ENCODE measurements at places on chromosomes 4 and X.

DNA sequence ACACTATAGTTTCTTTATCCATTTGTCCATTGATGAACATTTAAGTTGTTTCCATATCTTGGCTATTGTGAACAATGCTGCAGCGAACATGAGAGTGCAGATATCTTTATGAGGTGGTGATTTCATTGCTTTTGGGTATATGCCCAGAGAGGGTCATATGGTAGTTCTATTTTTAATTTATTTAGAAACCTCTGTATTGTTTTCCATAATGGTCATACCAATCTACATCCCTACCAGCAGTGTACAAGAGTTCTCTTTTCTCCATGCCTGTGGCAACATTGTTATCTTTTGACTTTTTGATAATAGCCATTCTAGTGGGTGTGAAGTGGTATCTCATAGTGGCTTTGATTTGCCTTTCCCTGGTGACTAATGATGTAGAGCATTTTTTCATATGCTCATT is 48.8 kb downstream of the EDA start:
- H3K36me3 ChIP-seq: no peaks in the 10 kb centered on the region
- H3K27me3 ChIP-seq: no peaks in the 10 kb centered on the region
- no peak for DNase-seq
- H3K4me1 ChIP-seq: no peaks in the 10 kb centered on the region
- no peak overlapping the region for H3K4me3 ChIP-seq

GRCh38 chr4:19888587-19888986 is 363.1 kb upstream of the SLIT2 start:
- no peaks in the 10 kb centered on the region for H3K4me1 ChIP-seq
- no peak for DNase-seq
- no peaks in the 10 kb centered on the region for H3K27me3 ChIP-seq
- no peak overlapping the region for H3K4me3 ChIP-seq
- H3K36me3 ChIP-seq: no peaks in the 10 kb centered on the region
- no peak overlapping the region for H3K27ac ChIP-seq

DNA sequence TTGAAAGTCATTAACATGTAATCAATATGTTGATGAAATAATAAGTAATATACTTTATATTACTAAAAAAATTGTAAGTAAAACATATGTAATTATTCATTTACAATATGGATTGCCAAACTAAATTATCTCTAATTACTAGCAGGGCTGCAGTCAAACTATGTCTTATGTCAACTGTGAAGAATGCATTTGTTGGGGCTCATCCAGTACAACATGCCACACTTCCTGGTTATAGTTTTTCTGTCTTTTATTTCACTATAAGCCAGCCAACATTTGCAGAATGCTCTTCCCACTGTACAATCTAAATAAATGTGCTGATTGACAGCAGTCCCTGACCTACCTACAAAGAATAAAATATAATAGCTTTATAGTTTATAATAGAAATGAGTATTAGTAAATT is 975.4 kb upstream of the NDST4 start:
- no peaks in the 10 kb centered on the region for H3K4me1 ChIP-seq
- H3K4me3 ChIP-seq: no peak overlapping the region
- DNase-seq: no peak
- H3K27me3 ChIP-seq: no peaks in the 10 kb centered on the region
- no peaks in the 10 kb centered on the region for H3K36me3 ChIP-seq

- peaks cover 15% of the 10 kb centered on the region for H3K4me1 ChIP-seq
- peaks cover 6% of the 10 kb centered on the region for H3K36me3 ChIP-seq
- no peak overlapping the region for H3K4me3 ChIP-seq
- H3K27me3 ChIP-seq: no peaks in the 10 kb centered on the region
- H3K27ac ChIP-seq: no peak overlapping the region
Observed at GRCh38 chr4:114077610-114078009, 98.2 kb upstream of the ARSJ start.

- H3K4me1 ChIP-seq: no peaks in the 10 kb centered on the region
- no peak for DNase-seq
- H3K27ac ChIP-seq: no peak overlapping the region
- H3K4me3 ChIP-seq: no peak overlapping the region
- peaks cover 68% of the 10 kb centered on the region for H3K27me3 ChIP-seq
Observed at GRCh38 chr4:5958199-5958735, 60.0 kb downstream of the C4orf50 start.

DNA sequence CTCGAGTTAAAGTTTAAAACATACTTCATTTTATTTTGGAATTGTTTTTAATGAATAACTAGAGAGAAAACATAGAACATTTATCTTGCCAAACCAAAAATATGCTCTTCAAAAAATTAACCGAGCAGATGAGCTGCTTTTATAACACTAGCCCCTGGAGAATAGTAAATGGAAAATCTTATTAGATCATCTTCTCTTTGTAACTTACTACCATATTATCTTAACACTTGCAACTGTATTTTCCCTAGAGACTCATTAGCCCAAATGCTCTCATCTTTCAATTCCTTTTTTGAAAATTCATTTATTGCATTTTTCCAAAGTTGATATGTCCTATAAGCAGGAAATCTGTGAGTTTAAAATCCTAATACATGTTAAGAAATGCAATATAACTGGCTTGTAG is 143.3 kb downstream of the CAMK2D start:
- H3K27me3 ChIP-seq: no peaks in the 10 kb centered on the region
- peaks cover 23% of the 10 kb centered on the region for H3K4me1 ChIP-seq
- H3K36me3 ChIP-seq: peaks cover 2% of the 10 kb centered on the region
- H3K4me3 ChIP-seq: no peak overlapping the region
- no peak overlapping the region for H3K27ac ChIP-seq
